ENCODE measurements at places on chromosomes 4 and X. TPM values are rescaled to one million over a fixed set of nuclear protein-coding genes. Genes with fewer than 3 reads are reported as not detected.

The AFF2 gene
- under 0.01 TPM for total RNA-seq

The BGN gene
- total RNA-seq, result 0.69 TPM

The NPY2R gene
- total RNA-seq, result not detected

The RAB40A gene
- 0.07 TPM for total RNA-seq

The GAR1 gene
- total RNA-seq, result 27.7 TPM

The TMEM33 gene
- 39.2 TPM for total RNA-seq

The SPOCK3 gene
- 0.06 TPM for total RNA-seq

The HTRA3 gene
- total RNA-seq, result 0.80 TPM

The MTNR1A gene
- total RNA-seq, result 0.36 TPM

The PPARGC1A gene
- 1.4 TPM for total RNA-seq

DNA sequence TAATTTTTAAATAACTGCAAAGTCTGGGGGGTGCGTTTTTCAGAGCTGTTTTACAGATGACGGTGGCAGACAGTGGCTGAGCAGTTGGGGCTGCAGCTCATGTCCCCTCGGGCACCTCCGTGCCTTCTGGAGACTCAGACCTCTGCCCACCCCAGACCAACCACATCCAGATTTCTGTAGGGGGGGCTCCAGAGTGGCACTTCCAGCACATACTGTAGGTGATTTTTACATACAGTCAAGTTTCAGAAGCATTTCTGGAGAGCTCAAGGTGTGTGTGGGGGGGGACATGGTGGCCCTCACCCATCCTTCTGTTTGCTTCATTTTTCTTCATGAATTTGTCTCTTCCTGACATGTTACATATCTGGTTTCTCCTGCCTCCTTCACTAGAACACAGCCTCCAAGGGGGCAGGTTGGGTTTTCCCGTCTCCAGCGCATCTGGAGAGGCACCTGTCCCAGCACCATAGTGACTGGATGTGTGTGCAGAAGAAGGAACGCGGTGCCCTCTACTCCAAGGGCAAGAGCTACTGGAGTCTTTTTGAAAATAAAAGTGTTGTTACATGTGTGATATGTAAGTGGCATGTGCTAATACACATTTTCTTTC is 37.5 kb downstream of the TMEM271 start:
- DNase-seq, result no peak

DNA sequence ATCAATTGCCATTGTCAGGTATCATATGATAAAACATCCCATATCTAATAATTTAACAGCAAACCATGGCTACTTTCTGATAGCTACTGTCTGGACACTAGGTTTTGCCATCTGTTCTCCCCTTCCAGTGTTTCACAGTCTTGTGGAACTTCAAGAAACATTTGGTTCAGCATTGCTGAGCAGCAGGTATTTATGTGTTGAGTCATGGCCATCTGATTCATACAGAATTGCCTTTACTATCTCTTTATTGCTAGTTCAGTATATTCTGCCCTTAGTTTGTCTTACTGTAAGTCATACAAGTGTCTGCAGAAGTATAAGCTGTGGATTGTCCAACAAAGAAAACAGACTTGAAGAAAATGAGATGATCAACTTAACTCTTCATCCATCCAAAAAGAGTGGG is 7.0 kb downstream of the NPY5R start:
- DNase-seq, result peak; percentile 72

GRCh38 chr4:54793856-54794422 is 136.2 kb downstream of the KIT start:
- no peak for DNase-seq

- DNase-seq, result peak; percentile 1
These were observed 37.5 kb downstream of the PNPLA4 start for GRCh38 chrX:7889680-7890079.

GRCh38 chr4:173714456-173714855 is 184.4 kb upstream of the HAND2 start:
- DNase-seq, result no peak

DNA sequence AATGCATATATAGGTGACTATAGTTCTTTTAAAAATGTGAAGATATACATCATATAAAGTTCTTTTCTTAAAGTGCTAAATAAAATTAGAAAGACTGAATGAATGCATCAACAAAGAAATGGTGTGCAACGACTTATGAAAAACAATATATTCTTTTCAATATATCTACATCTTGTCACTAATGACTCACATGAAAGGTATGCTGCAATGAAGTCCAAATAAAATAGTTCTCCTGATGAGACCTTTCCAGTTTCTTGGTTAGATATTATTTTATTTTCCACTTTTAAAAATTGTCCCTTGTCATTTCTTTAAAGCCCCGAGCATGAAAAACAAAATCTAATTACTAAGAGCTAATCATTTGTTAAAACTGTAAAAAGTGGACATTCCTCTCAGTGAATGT is 462.1 kb downstream of the PCDH11X start:
- DNase-seq, result no peak

DNA sequence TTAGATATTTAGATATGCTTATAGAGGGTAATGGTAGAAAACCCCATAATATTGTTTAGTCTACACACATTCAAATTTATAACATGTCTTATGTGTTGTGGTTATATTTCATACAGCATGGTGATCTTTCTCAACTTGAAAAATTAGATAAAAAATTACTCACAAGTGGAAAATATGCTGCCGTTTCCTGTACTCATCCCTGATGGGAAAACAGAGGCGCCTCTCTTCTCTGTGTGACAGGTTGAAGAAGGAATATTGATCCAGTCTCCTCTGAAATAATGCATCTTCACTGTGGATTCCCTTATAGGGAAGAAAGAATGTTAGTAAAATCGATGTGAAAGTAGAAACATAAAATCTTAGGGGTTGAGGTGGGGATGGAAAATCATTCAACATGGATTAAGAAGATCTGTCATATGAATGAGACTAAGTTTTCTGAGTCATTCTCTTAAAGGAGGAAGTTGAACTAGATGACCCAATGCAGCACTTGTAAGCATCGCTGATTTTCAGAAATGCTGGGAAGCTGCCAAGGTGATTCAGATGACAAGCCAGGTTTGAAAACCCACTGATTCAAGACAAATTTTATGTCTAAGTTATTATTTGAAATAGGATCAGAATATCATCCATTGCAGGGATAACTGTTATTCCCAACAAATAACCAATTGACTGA is 70.7 kb downstream of the ANKRD50 start:
- peak; percentile 90 for DNase-seq

DNA sequence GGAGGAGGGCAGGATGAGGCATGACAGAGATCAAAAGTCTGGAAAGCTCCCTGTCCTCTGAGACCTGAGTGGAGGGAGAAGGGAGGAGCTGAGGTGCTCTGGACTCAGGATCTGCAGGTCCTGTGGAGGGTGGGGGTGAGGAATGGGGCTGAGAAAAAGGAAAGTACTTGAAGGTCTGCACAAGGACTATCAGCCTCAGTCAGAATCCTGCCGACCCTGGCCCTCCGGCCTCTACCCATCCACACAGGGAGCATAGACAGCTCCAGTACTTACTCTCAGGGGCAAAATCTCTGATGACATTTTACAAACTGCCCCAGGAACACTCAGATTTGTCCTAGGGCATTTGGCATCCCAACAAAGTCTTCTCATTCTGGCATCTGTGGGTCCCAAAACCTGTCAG is 991 bp upstream of the ITIH6 start:
- DNase-seq, result no peak

DNA sequence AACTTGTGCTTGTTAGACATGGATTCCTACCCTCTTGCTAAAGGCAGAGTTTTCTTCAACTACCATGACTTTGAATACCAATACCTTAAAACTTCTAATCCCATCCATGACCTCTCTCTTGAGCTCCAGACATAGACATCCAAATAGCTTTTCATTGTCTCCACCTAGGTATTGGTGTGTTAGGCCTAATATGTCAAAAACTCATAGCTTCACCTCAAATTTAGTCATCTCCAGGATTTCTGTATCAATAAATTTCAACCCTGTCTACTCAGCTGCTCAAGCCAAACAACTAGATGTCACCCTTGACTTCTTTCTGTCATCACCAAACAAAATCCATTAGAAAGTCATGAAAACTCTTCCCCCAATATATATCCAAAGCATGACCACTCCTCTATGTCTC is 617.7 kb upstream of the GRIA3 start:
- no peak for DNase-seq

DNA sequence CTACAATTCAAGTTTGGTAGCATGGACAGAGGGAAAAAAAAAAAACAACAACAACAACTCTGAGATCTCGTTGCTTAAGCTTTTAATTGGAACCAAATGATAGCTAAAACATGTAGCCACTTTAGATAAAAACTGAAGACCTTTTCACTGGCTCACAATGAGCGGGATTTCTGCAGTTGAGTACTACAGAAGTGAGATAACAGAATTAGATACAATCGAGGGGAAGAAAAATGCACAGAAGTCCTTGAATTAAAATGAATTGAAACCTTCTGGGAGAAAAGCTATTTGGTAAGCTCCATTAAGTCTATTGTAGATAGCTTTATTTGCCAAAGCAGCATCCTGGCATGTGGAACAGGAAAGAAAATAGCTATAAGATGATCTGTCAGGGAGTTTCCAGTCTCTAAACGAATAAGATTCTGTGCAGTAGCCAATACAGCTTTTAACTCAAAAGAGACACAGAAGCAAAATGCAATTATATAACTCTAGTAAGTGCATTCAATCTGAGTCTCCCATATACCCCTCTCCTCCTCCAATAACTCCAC is 248.5 kb downstream of the ENOX2 start:
- DNase-seq, result no peak

- DNase-seq, result no peak
These were observed 19.7 kb downstream of the ANTXR2 start for GRCh38 chr4:80053140-80053910.

DNA sequence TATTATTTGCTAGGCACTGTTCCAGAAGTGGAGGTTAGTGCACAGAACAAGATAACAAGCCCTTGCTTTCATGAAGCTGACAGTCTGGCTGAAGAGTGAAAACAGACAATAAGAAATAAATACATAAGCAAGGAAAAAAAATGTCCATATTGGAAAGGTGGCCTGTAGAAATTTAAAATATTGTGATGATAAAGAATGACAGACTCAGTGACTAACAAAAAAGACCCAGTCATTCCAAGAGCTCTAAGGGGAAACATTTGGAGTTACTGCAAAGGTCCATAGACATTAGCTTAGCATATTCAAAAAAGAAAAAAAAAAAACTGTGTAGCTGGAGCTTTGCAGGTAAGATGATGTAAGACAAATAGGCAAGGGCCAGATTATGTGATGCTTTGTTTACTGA is 1.0 kb upstream of the ANTXR2 start:
- DNase-seq, result no peak

- DNase-seq, result no peak
These were observed 341.8 kb upstream of the GALNT7 start for GRCh38 chr4:172826861-172827260.

- DNase-seq, result no peak
These were observed 321.7 kb downstream of the PPP1R2C start for GRCh38 chrX:42456176-42456700.

DNA sequence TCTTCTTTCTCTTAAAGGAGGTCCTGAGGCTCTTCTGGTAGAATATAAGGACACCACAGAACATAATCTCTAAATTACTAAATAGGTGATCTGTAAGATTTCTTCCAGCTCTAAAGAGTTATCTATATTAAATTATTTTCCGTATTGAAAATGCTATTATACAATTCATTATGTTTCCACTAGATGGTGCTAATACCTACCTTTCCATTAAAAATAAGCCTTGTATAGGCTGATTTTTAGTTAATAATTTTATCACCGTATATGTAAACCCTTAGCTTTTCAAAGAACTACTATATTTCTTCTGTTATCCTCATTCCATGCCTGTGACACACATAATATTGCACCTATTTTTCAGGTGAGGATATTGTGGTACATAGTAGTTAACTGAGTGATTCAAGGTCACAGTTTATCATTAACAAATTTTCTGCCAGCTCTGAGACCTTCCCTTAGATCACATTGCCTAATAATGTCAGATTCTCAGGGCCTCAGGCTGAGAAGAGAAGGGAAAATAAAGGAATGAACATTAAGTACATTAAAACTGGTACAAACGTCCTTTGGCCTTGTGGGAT is 138.8 kb downstream of the TEX11 start:
- DNase-seq, result no peak

Measured in epithelial cell of proximal tubule (primary cell).